Stimulated activated CD8-positive, alpha-beta memory T cell treated with anti-CD3 and anti-CD28 coated beads, Interleukin-7, amount 100 ng/mL, for 48 hours (primary cell): ENCODE measurements at places on chromosomes 1 and 21.

DNA sequence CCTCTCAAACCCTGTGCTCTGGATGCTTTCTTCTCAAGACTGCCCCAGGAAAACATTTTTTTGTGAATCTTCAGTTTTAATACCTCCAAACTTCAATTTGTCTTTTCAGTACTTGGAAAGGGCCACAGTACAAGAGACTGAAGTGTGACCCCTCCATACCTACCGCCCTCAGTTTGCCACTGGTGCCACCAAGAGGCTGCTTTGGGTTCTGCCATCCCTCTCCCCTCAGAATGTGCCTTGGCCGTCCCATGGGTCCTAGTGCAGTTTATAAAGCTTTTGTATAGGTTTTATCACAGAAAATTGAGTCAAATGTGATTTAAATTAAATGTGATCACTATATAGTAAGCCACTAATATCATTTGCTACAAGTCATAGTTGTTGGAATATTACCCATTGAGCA lies 60.8 kb upstream of the PGD start:
- peak; percentile 15 for DNase-seq

- no peak for DNase-seq
Measured at GRCh38 chr1:230058626-230059025, 8.4 kb upstream of the GALNT2 start.

DNA sequence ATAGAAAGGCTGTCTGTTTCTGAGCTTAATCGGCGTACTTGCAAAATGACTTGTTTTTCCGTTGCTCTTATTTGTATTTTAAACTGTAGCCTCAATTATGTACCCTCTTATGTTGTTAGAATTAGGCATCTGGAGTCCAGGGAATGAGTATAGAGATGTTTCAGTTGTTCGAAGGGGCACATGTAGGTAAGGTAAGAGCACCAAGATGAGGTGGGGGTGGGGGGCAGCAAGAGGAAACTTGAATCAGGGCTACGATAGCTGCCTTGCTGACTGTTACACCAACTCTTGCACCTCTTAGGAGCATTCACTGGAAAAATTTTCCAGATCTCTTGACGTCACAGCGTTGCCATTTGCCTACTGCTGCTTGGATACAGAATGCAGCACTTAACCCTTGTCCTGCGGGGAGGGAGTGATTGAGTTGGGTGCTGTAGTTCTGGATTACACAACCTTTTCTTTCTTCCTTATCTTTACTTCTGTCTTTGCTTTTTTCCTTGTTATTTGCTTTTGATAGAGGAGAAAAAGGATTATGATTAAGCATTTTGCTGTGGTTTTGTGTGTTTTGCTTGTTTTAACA lies 3.2 kb downstream of the ATP1B1 start:
- DNase-seq = no peak

DNA sequence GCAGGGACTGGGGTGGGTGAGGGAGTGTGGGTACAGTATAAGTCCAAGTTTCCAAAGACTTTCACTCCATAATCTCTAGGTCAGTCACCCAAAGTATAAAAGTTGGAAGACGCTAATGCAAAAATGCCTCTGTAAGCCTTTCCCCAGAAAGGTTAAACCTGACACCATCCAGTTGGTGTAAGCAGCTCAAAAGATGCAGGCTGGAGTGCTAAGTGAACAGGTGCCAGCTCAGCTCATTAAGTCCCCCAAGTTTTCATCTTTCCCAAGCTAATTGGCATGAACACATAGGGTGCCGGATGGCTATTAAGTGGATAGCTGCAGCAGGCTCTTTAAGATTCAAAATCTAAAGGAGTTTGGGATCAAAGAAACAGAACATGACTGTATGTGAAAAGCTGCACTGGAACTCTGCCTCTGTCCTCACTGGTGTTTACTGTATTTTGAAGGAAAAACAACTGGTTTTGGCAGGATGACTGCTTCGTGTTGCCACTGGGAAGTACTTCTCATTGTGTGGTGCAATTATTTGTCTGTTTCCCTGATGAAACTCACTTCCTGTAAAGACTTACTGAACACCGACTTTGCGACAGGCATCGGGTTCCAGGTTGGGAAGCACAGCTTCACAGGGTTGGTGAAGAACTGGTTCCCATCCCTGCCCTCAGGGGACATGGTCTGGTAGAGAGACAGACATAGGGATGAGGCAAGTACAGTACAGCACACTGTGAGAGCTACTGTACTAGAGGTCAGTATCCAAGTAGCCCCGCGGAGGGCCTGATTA lies 152.7 kb downstream of the DAB1 start:
- DNase-seq = no peak

DNA sequence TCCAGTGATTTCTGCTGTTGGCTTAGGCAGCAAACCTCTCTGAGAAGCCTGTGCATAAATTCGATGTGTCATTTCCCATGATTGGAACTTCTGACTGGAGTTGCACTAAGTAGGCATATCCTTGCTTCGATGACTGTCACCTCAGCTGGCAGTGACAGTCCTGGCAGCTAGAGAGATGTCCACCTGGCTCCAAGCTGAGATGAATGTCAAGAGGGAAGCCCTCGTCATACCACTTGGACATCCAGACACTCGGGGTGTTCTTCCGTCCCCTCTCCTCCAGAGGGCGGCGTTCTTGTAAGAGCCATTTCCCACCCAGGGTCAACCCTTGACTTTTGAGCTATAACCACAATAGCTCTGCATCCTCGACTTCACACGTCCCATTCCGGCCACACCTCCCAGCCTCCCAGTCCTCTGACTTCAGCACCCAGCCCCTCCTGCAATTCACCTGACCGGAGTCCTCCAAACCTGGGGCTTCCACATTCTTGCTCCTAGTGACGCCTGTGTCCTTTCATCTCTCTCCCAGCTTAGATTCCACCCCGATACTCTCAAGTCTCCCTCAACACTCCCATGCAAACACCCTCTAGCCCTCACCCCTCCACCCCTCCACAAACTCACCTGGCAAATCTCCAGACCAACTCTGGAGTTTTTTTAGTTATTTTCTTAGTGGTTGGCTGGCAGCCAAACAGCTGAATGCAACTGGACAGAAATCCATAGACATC lies 17.3 kb downstream of the CA6 start:
- peak; percentile 59 for DNase-seq

DNA sequence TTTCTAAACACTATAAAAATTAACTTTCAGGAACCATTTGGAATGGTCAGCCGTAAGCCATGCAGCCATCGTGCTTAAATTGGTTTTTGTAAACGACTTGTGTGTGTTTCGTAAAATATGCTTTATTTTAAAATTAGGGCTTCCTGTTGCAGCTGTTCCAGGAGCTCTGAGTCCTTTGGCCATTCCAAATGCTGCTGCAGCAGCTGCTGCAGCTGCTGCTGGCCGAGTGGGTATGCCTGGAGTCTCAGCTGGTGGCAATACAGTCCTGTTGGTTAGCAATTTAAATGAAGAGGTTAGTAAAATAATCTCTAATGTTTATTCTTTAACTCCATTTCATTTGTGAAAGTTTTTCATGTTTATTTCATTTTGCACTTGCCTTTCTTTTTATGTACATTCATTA lies 83.1 kb downstream of the PTBP2 start:
- no peak for DNase-seq

DNA sequence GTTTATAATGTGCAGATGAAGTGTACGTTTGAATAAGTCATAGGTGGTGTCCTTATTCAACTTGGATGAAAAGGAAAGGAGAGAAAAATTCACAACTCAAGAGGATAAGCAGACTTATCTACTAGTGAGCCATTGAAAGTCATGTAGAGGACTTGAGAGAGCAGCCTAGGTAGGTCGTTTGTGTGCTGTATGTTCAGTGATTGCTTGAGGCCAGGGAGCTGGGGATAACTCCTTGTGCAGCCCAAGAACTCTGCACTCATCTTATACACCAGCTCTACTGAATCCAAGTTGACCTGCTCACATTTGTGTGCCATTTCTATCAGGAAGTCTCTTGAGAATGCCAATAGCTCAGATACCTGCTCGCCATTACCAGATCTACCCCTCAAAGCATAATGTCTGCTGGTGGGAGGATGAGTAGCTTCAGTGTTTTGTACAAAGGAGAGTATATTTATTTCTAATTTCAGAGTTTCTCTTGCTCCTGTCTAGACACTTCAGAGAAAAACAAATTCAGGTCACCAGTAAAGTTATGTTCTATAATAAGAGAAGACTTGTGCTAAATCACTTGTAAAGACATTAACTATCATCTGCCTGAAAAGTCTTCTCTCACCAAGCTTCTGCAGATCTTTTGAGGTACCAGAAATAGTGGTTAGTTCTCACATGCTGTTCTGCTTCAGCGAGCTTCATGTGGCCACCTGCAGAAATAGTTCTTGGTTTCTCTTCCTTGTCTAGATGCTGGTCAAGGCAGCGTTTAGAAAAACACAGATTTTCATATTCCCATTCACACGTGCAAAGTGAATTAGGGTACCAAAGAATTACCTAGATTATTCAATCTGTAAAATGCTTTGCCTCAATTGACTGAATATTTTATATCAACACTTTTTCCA lies 10.8 kb downstream of the S1PR1 start:
- no peak for DNase-seq

DNA sequence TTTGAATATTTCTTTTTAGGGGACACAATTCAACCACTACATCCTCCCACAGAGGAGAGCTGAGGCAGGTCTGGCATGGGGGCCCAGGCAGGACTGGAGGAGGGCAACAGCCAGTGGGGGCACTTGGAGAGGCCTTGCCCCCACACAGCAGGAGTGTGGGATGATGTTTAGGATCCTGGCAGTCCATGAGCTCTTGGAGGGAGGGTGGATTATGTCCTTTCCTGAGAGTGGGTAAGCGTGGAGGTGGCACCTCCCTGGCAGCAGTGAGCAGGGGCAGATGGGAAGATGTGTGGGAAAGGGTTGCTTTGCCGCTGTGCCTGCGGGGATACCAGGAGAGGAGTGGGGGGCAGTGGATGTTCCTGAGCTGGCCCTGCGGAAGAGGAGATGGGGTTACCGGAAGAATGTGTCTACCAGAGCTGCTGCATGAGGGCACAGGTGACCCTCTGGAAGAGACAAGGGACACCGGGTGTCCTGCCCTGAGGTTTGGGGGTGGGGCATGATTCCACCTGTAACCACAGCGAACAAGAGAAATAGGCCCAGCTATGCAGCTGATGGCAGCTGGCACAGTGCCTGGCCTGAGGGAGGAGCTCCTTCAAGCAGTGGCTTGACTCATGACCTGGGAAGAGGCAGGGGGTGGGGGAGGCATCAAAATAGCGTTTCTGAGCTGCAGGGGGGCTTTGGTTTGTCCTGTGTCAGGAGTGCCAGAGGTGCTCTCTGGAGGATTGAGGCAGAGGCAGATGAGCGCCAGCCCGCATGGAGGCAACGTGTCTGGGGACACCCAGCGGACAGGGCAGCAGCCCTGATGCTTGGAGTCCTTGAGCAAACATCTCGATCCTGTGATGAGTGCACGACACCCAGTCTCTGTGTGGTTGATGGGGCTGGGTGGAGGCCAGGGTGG lies 123.9 kb upstream of the TMPRSS2 start:
- DNase-seq = no peak

- no peak for DNase-seq
Measured at GRCh38 chr1:244207042-244207934, 156.2 kb downstream of the ZBTB18 start.

DNA sequence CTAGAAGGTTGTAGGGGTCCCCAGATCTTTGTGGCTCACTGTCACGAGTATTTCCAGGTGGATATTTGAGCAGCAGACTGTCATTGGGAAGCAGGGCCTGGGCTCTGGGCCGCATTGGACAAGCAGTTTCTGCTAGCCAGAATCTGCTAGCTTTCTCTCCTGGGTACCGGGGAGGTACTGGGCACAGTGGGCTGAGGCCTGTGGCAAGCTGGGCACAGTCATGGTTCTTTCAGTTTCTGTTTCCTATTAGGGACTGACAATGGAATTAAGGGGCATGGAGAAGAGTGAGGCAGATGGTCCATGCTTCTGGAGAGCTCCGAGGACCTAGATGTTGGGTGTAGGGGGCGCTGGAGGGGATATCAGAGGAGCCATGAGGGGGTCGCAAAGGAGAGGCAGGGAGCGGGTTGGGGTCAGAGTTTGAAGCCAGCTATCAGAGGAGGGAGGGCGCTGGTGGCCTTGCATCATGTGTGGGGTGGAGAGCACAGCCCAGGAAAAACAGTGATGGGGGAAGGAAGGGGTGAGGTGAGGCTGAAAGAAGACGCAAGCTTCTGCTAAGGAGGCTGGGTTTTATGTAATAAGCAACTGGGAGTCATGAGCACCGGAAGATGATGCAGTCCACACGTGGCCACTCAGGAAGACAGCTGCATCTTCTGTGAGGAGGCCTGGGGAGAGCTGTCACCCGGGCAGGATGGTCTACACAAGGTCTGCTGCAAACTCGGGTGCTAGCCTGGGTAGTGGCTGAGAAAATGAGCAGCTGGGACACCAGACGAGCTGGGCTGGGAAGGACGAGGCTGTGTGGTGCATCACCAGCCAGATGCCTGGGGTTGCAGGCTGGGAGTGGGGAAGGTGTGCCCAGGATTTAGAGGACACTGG lies 72.7 kb downstream of the IER5 start:
- no peak for DNase-seq

GRCh38 chr1:107262467-107263286 lies 121.8 kb downstream of the NTNG1 start:
- DNase-seq = no peak

DNA sequence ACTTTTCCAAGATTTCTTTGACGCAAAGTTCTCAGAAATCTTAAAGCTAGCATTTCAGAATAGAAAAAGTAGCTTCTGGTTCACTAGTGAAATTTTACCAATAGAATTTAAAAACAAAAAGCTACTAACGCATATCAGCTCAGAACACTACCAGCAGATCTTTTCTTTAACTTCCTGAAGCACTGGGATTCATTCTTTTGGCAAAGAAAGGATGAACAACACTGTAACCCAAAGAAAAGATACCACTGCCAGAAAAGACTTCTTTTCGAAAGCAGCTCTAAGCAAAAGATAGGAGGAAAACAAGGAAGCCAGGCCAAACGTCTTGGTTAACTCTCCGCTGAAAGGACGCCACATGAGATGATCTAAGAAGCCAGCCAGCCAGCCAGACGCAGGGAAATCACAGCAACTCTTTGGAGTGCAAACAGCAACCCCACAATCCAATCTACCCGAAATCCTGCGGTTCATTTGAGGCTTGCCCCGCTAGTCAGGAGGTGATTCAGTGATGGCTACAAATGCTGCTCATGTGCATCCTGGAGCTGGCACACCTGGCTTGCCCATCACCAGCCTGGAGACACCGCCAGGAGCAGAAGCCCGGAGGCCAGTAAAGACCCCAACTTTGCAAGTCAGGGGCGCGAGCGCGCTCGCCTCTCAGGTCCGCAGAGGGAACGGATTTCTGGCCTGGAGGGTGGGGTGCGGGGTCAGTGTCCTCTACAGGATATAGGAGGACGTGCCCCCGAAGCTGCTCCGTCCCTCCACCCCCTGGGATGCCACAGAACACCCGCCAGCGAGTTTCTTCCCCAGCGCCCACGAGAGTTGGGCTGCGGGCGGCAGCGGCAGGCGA lies 812 bp downstream of the NBPF1 start:
- peak; percentile 28 for DNase-seq
